ENCODE measurements at places on chromosomes 4 and X. TPM values are rescaled to one million over a fixed set of nuclear protein-coding genes. Genes with fewer than 3 reads are reported as not detected.

DNA sequence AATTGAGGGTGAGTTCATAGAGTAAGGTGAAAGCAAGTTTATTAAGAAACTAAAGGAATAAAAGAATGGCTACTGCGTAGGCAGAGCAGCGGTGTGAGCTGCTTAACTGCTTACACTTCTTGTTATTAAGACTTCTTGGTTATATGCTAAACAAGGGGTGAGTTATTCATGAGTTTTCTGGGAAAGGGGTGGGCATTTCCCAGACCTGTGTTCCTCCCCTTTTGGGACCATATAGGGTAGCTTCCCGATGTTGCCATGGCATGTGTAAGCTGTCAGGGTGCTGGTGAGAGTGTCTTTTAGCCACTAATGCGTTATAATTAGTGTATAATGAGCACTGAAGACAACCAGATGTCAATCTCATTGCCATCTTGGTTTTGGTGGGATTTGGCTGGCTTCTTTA, 126.5 kb downstream of the ARSF start:
- no peaks in the 10 kb centered on the region for H3K27me3 ChIP-seq
- no peak overlapping the region for H3K27ac ChIP-seq
- no peaks in the 10 kb centered on the region for H3K36me3 ChIP-seq
- H3K4me1 ChIP-seq = no peaks in the 10 kb centered on the region

- no peak overlapping the region for H3K4me3 ChIP-seq
- H3K27ac ChIP-seq = no peak overlapping the region
- no peak for DNase-seq
- no peaks in the 10 kb centered on the region for H3K27me3 ChIP-seq
- H3K4me1 ChIP-seq = no peaks in the 10 kb centered on the region
These were observed 67.5 kb downstream of the AGTR2 start for GRCh38 chrX:116238093-116238492.

GRCh38 chrX:69156638-69157037, 8.6 kb downstream of the PJA1 start:
- DNase-seq = no peak

DNA sequence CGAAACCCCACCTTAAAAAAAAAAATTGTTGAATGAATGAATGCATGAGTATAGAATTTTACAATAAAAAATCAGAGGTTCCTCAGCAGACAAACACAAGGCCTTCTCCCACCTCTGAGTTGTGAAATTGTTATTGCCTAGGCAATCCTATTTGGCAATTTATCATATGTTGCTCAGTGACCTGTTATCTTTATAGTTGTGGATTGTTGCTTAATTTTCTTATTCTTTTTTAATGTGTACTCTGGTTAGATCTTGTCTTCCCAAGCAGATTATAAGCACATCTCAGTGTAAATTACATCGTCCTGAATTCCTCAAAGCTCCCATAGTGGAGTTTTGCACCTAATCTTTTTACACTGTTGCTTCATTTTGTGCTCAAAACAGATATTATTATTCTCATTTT, 71.9 kb downstream of the RBM47 start:
- no peaks in the 10 kb centered on the region for H3K36me3 ChIP-seq
- DNase-seq = no peak
- H3K4me1 ChIP-seq = no peaks in the 10 kb centered on the region
- H3K27ac ChIP-seq = no peak overlapping the region

GRCh38 chr4:147942729-147943128, 210.8 kb downstream of the ARHGAP10 start:
- peaks cover 27% of the 10 kb centered on the region for H3K4me1 ChIP-seq
- H3K27me3 ChIP-seq = no peaks in the 10 kb centered on the region
- DNase-seq = no peak
- H3K27ac ChIP-seq = no peak overlapping the region
- peaks cover 24% of the 10 kb centered on the region for H3K36me3 ChIP-seq

GRCh38 chr4:173801876-173802661, 272.0 kb upstream of the HAND2 start:
- H3K27ac ChIP-seq = no peak overlapping the region
- no peaks in the 10 kb centered on the region for H3K27me3 ChIP-seq
- no peaks in the 10 kb centered on the region for H3K36me3 ChIP-seq
- DNase-seq = no peak
- no peak overlapping the region for H3K4me3 ChIP-seq

DNA sequence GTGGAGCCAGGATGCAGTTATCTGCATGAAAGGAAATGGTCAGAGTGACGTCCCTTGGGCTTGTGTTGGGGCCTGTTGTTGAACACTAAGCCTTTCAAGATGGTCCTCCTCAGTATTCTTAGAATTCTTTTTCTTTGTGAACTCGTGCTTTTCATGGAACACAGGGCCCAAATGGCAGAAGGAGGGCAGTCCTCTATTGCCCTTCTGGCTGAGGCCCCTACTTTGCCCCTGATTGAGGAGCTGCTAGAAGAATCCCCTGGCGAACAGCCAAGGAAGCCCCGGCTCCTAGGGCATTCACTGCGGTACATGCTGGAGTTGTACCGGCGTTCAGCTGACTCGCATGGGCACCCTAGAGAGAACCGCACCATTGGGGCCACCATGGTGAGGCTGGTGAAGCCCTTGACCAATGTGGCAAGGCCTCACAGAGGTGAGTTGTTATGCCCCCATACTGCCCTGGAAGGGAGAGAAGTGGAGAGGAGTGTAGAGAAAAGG, at the start of gene BMP15:
TSS of gene BMP15 (plus strand) at position 51 of the 492 bp plus-strand sequence. CDS start at position 100, 49 bp downstream.
- no peaks in the 10 kb centered on the region for H3K4me1 ChIP-seq
- H3K27ac ChIP-seq = no peak within 1 kb of the TSS
- DNase-seq = no peak
- H3K36me3 ChIP-seq = no peaks in the 10 kb centered on the region

DNA sequence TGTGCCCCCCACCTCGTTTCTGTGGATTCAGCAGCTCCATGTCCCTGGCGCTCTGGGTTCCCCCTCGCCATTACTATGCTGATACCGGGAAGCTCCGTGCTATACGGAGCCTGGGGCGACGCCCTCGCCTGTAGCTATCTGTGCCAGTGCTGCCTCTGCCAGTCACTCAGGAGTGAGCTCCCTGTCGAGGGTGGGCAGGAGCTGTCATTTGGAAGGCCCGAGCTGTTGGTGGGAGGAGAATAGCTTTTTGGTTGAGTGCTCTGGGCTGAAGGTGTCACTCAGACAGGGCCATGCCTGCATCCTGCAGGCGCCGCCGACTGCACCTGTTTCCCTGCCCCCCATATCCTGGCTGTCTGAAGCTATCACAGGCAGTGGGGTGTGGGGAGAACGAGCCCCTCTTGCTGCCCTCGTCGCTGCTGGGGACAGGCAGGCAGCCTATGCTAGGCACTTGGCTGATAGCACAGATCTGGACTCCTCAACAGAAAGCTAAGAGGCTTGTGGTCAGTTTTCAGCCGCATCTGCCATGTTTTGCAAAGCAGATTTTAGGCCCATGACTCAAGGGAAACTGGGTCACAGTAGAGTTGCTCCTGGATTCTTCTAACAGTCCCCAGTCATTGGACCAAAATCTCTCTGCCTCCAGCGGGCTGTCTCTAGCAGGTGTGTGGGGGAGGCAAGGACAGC, 31.8 kb downstream of the CPLX1 start:
- no peaks in the 10 kb centered on the region for H3K4me1 ChIP-seq
- H3K36me3 ChIP-seq = no peaks in the 10 kb centered on the region

- no peaks in the 10 kb centered on the region for H3K36me3 ChIP-seq
- H3K4me1 ChIP-seq = no peaks in the 10 kb centered on the region
- no peak for DNase-seq
- H3K4me3 ChIP-seq = no peak overlapping the region
These were observed 24.3 kb downstream of the LINC00632 start for GRCh38 chrX:140733766-140734342.

DNA sequence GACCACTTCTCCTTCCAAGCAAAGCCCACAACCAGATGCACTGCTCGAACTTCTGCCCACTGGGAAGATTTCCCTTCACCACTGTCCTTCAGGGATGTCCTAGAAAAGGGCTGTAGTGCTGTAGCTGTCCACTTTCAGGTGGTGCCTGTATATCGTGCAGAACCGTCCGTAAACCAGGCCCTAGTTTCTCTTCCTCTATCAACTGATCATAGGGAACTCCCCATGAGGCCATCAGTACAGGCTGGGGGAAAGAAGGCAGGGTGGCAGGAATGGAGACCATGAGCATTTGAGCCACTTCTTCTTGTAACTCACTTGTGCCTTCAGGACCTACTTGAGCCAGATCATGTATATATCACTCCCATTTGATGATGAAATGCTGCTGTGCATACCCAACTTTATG, 57.3 kb upstream of the FAM9B start:
- no peaks in the 10 kb centered on the region for H3K4me1 ChIP-seq
- no peak overlapping the region for H3K4me3 ChIP-seq
- no peak for DNase-seq

- H3K27ac ChIP-seq = no peak overlapping the region
- no peaks in the 10 kb centered on the region for H3K27me3 ChIP-seq
- no peak for DNase-seq
- peaks cover 2% of the 10 kb centered on the region for H3K4me1 ChIP-seq
- no peaks in the 10 kb centered on the region for H3K36me3 ChIP-seq
These were observed 107.3 kb downstream of the ARHGAP10 start for GRCh38 chr4:147839200-147839599.

GRCh38 chrX:154063234-154063633, 34.3 kb downstream of the MECP2 start:
- H3K36me3 ChIP-seq = no peaks in the 10 kb centered on the region
- H3K27ac ChIP-seq = no peak overlapping the region
- peaks cover 22% of the 10 kb centered on the region for H3K4me1 ChIP-seq
- DNase-seq = no peak
- H3K27me3 ChIP-seq = no peaks in the 10 kb centered on the region

DNA sequence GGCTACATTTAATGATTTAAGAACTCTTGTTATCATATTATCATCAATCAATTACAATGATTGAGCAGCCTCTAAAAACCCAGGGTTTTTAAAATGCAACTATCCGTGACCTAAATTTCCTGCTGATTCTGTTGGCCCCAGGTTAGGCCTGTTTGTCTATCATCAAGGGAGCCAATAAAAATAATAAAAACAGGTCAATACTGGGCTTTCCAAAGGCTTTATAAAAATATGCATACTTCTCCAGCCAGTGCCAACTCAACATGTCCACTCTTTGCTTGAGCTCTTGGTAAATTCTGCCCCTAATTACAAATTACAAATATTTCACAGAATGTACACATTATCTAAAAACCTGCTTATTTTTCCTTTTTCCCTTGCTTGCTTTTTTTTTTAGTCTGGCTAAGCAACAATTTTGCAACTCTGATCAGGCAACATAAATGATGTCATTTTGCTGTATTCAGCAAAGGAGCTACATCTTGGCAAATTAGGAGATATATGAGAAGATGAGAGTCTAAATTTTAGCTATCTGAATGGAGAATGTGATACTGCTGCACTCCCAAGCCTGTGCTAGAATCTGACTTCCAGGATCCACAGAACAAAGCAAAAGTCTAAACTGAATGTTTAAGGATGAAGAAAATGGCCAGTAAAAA, 204.0 kb downstream of the SCFD2 start:
- H3K36me3 ChIP-seq = no peaks in the 10 kb centered on the region
- H3K27me3 ChIP-seq = no peaks in the 10 kb centered on the region
- no peak overlapping the region for H3K27ac ChIP-seq
- peaks cover 11% of the 10 kb centered on the region for H3K4me1 ChIP-seq

- H3K27me3 ChIP-seq = no peaks in the 10 kb centered on the region
- H3K4me3 ChIP-seq = no peak overlapping the region
- H3K36me3 ChIP-seq = no peaks in the 10 kb centered on the region
- no peak overlapping the region for H3K27ac ChIP-seq
- no peak for DNase-seq
- no peaks in the 10 kb centered on the region for H3K4me1 ChIP-seq
These were observed 362.2 kb downstream of the SMARCA1 start for GRCh38 chrX:129161108-129161507.

GRCh38 chrX:76893930-76894329, 466.4 kb downstream of the MAGEE1 start:
- H3K27ac ChIP-seq = no peak overlapping the region
- H3K4me3 ChIP-seq = no peak overlapping the region
- no peaks in the 10 kb centered on the region for H3K27me3 ChIP-seq

GRCh38 chr4:113823291-113823659, 61.7 kb upstream of the CAMK2D start:
- H3K4me1 ChIP-seq = peaks cover 11% of the 10 kb centered on the region
- no peak overlapping the region for H3K4me3 ChIP-seq
- no peaks in the 10 kb centered on the region for H3K27me3 ChIP-seq

GRCh38 chr4:98706200-98706813, 47.9 kb upstream of the TSPAN5 start:
- H3K36me3 ChIP-seq = no peaks in the 10 kb centered on the region
- H3K27ac ChIP-seq = no peak overlapping the region
- H3K4me3 ChIP-seq = no peak overlapping the region
- DNase-seq = no peak
- no peaks in the 10 kb centered on the region for H3K4me1 ChIP-seq
- H3K27me3 ChIP-seq = no peaks in the 10 kb centered on the region

DNA sequence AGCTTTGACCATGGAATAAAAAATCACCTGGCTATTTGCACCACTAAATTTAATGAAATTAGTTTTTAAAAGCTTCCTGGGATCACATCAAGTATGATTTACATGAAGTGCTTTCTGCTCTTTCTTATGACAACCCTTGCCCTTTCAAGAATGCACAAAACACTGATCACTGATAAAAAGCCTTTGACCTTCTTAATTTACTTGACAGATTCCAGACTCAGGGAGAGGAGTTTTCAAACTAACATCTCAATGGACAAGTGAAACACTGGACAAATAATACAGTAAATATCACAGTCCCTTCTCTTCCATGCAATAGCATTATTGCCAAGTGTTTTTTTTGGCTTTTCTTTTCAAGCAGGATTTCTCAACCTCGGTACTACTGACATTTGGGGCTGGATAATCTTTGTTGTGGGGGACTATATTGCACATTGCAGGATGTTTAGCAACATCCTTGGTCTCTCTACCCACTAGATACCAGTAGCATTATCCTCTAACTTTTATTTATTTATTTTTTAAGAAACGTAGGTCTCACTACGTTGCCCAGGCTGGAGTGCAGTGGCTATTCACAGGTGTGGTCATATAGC, 86.3 kb downstream of the ZNF827 start:
- no peak for DNase-seq
- peaks cover 19% of the 10 kb centered on the region for H3K4me1 ChIP-seq
- no peaks in the 10 kb centered on the region for H3K36me3 ChIP-seq

GRCh38 chr4:2689825-2690700, 66.1 kb downstream of the TNIP2 start:
- H3K4me3 ChIP-seq = no peak overlapping the region
- H3K4me1 ChIP-seq = no peaks in the 10 kb centered on the region
- no peak overlapping the region for H3K27ac ChIP-seq
- H3K36me3 ChIP-seq = peaks cover 44% of the 10 kb centered on the region

DNA sequence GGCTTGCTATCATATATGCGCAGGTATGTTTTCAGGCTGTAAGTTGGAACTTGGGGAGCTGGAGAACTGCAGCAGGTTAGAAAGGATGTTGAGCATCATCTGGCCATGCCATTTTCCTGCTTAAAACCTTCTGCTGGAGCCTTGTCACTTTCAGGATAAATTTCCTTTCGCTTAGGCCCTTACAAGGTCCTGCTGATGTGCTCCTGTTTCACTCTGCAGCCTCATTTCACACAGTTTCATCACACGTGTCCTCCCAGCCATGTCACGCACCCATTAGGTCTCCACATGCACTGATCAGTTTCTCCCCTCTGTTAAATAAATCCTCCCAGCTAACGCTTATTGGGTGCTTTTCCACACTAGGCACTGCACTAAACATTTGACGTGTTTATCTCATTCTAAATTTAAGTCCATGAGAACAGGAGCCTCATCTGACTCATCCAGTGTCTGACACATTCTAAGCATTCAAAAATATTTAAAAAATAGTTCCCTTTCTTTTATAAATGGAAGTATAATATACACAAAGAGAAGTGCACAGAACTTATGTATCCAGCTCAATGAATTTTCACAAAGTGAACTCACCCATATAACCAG, 14.5 kb downstream of the SOD3 start:
- peaks cover 8% of the 10 kb centered on the region for H3K4me1 ChIP-seq
- no peak overlapping the region for H3K4me3 ChIP-seq
- no peak for DNase-seq

PARM1 gene
- total RNA-seq = 119 TPM

SLC10A7 gene
- 6.6 TPM for total RNA-seq

CXorf49 gene
- not detected for total RNA-seq

SULT1E1 gene
- not detected for total RNA-seq
